ENCODE measurements at places on chromosomes 12 and 14.

DNA sequence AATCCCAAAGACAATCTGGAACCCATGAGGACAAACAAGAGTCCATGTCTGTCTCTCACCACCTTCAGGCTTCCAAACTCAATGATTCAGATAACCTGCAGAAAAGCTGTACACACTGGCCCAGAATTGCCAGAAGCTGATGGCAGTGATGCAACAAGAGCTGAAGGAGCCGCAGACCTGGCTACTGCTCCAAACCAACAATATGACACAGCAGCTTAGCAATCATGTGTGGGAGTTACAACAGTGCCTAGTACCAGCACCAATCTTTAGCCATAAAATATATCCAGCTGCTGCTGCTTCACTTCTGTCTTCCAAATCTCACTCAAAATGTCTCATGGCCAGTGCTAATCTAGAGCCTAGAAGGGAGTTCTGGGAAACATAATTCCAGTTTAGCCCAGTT is 22.0 kb downstream of the RPS6KA5 start:
- peak; percentile 20 for DNase-seq

DNA sequence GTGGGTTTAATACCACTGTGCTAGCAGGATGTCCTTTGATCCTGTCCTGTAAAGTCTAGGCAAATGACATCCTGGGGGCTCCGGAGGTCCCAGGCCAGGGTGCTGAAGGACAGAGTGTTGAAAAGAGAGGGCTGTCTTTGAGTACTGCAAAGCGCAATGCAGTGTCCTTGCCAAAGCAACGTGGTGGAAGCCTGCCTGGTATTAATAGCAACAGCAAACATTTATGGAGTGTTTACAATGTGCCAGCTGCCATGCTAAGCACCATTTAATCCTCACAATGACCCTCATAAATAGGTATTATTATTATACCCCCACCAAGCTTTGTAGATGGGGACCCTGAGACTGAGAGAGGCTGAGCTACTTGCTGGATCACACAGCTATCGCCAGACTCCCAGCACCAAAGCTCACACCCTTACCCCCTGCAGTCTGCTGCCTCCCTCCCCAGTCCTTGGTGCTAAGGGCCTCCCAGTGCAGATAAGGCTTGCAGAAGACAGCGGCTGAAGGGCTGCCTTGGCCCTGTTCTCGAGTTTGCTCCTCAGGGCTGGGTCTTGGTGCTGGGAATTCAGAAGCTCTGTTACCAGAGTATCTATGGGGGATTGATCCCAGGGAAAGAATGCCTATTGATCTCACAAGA is 427.7 kb downstream of the FUT8 start:
- DNase-seq = no peak

GRCh38 chr12:71710276-71711125 is 24.6 kb downstream of the TMEM19 start:
- DNase-seq = peak; percentile 76

GRCh38 chr14:62018606-62019005 is 256.4 kb downstream of the SNAPC1 start:
- no peak for DNase-seq

GRCh38 chr14:87278415-87278814 is 714.6 kb downstream of the GALC start:
- peak; percentile 26 for DNase-seq
